ENCODE measurements at places on chromosomes 2 and 18.

- DNase-seq, result no peak
These were observed 137.8 kb upstream of the RND3 start for GRCh38 chr2:150625303-150625702.

- no peak for DNase-seq
These were observed 94.1 kb upstream of the THOC1 start for GRCh38 chr18:361941-362310.

DNA sequence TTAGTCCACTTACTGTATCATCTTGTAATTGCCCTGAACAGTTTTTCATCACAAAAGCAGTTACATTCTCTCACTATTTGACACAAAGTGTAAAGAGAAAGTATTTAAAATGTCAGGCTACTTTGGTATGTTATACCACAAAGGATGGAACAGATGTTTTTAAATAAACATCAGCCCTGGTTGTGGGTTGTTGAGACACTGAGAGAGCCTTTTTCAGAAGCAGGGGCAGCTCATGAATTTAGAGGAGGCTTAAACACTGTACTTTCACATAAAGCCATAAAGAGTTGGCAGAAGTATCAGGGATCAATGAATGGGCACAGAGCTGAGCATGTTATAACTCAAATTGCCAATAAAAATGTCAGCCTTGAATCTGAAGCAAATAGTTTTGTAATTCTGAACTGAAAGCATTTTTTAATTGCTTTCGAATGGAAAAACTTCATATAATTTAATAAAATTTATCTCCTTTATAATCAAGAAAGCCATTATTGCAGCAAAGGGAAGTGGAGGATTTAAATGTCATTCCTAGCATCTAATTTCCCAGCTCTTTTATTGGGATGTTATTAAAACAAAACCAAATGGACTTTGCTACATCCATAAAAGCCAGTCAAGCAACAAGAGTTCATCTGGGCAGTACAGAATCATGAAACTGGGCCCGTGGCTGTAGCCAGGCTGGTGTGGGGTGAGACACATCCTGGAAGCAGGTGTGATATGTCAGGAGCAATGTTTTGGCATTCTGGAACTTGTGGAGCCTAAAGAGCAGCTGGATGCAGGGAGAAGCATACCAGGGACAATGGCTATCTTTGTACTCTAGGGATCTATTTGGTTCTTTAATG lies 95.1 kb upstream of the NT5C1B start:
- DNase-seq, result no peak

GRCh38 chr2:131394147-131394931 lies 30.4 kb upstream of the RAB6D start:
- no peak for DNase-seq

DNA sequence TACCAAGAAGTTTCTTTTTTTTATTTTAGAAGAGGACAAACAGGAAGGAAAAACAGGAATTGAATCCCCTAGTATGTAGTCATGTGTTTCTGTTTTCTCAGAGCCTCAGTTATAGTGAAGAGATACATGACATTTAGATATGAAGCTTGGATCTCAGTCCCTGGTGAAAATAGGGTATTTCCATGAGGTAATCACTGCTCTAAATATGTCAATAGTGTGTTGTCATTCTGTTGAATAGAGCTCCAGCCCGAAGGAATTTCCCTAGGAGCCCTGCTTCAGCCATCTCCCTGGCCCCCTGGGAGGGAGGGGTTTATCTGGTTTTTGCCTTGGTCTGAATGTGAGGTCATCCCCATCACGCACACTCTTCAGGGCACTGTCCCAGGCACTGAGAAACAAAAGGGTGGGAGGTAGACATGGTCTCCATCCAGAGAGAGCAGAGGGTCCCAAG lies 47.1 kb upstream of the REL start:
- DNase-seq, result no peak

DNA sequence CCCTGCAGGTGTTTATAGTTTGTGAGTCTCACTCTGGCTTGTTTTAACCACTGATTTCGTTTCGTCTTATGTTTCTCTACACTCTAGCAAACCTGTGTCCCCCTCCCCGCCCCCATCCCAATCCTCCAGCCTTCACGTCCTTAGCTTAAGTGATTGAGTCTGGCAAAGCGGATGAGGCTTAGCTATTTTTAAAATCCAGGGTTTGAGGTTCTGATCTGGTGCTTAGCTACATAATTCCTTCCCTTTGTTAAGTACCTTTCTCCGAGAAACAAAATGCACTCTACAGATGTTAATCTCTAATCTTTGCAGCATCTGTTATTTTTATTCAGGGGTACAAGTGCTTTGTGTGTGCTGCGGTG lies 7.8 kb downstream of the AGAP1 start:
- no peak for DNase-seq

DNA sequence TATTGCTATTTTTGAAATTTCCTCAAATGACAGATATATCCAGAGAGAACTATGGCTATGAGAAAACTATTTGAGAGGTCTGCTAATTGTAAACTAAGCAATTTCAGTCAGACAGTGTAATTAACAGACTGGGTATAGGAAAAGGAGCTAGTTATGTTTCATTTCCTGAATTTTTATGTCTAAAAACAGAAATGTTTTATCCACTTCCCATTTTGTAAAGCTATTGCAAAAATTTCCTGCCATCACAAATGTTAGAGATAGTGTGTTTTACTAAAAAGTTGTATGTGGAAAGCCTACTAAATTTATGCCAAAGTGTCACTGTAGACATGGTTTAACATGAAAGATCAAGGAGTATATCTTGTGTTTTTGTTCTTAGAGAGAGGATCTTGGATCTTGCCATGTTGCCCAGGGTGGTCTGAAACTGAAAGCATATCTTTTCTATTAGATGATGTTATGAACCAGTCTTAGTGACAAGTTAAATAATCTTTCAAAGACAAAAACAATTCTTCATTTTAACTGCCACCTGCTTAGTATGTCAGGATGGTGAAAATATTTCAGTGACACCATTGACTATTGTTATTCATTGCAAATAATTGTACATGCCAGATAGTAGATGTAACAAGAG lies 40.5 kb upstream of the ITPRID2 start:
- DNase-seq, result peak; percentile 22

DNA sequence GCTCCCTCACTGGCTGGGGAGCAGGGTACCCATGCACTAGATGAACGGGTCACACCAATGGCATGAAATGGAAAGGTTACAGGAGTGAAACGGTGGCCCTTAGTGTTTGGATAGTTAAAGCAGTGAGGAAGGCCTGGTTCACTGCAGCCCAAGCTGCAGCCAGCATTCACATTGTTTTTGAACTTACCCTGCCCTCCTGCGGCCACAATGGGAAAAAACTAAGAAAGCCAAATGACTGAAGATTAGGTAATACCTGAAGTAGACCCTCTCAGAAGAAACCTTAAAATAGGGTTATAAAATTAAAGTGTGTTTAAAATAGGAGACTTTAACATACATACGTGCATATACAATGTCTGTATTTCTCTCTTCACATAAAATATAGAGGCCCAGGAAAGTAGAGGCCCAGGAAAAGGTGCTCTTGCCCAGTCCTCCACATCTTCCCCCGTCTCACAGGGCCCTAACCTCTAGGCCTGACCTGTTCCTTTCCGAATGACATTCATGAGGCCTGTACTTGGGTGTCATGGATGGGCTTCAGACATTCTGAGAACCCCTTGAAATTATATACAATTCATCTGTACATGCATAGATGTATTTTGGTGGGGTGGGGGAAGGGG lies 33.3 kb downstream of the DOK1 start:
- peak; percentile 26 for DNase-seq

GRCh38 chr2:29495068-29495467 lies 379.9 kb downstream of the CLIP4 start:
- no peak for DNase-seq

GRCh38 chr2:215136669-215137328 lies 1.6 kb downstream of the ABCA12 start:
- DNase-seq, result no peak

- no peak for DNase-seq
These were observed 57.1 kb downstream of the PDK1 start for GRCh38 chr2:172613040-172613439.

DNA sequence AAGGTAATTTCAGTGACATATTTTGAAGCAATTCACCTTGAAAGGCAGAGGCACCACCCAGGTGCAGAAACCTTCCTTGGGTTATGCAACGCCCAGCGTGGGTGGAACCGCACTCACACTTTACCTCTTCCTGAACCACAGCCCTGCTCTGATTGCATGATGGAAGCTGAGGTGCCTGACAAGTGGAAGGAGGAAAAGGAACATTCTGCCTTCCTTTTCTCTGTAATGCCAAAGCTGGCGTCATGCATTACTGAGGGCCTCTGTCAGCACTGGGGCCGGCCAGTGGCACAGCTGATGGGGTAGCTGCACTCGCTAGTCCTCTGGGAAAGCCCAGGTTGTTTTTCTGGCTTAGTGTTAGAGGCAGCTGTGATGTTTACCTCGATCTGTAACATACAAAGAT lies 266.5 kb downstream of the NEDD4L start:
- DNase-seq, result no peak

GRCh38 chr2:194104687-194105086 lies 1552.3 kb upstream of the SLC39A10 start:
- DNase-seq, result peak; percentile 92

DNA sequence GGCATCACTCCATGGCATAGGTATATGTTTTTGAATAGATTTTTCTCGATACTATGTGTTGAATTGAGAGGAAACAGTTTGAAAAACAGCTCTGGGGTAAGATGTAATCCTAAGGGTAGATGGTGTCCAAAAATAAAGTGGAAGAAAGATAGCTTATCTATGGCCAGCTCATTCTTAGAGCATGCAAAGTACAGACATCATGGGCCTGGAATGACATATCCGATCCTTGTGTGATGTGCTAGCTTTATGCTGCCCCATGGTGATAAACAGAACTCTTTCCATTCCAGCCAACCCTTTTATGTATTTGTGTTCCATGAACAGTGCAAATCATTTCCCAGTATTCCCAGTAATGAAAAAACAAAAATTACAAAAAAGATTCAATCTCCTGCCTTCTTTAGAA lies 390.2 kb upstream of the NXPH2 start:
- DNase-seq, result no peak

DNA sequence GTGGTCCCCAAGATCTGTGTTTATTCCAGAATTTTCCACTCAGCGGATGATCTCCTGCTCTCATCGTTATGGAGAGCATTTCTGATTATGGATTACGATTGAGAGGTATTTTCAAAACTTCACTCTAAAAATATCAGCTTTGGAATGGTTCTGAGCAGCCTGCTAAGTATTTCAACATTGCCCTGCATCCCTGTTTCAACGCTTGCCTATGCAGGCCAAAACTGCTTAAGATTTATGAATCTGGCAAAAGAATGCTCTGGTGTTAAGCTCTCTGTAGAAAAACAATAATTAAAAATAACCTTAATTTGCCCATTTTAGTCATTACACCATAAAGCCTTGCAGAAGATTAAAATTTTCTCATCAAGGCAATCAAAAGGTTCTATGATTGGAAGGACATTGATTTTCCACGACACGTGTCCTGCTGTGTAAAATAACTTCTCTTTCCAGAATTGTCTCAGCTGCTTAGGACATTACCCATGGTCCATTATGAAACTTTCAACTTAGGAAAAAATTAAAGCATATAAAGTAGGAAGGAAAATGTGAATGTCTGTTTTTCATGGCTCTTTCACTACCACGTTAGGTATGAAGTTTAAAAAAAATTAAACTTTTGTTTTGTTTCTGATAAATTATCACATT lies 229.9 kb downstream of the ACKR3 start:
- no peak for DNase-seq

GRCh38 chr18:36828157-36828629 lies 609 bp downstream of the TPGS2 start:
- no peak for DNase-seq

DNA sequence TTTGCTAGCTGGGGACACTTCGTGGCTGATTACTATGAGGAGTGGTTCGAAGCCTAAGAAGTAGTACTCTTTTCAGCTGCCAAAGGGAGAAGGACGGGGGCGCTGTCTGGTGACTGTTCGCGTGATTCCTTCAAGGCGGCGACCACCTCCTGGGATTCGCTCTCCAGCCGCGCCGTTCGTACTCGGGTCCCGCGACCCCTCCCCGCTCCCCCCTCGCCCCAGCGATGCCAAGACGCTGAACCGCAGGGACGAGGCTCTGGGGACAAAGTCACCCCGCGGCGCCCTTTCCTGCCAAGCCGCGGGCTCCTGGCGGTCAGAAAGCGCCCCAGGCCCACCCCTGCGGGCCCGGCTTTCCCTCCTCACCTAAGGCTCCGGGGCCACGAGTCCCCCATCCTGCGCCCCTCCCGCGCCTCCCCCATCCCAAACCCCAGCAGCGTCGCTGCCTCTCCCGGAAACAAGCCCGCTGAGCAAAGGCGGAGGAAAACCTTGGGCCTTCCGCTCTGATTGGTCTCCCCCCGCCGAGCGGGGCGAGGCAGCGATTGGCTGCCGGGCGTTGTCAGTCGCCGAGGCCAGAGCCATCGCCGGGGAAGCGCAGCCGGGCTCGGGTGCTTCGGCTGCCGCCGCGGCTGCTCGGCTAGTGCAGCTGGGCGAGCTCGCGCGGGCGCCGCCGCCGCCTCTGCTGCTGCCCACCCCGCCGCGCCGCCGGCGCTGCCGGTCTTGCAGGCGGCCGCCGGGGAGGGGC lies 404.3 kb downstream of the XIRP2 start:
- no peak for DNase-seq

DNA sequence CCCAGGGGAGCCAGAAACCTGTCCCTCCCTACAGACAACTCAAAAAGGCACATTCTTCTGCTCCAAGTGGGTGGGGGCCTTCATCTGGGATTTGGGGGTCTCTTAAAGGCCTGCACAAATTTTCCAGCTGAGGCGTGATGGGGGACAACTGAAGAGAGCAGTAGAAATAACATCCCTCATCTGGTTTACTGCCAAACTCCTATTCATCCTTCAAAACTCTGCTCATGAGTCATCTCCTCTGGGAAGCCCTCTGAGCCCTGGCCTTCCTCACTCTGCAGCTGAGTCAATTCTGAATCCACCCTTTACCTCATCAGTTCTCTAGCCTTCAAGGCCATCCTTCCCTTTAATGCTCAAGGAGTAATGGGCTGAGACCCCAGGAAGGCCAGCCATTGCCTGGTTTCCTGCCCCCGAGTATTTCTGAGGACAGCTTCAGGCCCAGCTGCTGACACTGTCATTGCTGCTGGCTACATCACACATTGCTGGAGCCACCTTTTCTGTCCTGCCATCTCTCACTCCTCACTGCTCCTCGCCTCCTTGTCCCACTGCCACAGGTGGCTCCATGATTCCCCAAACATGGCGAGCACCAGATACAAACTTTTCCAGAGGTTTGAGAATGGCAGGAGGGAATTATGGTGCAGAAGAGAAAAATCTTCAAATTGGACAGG lies 32.2 kb upstream of the GLI2 start:
- DNase-seq, result no peak

DNA sequence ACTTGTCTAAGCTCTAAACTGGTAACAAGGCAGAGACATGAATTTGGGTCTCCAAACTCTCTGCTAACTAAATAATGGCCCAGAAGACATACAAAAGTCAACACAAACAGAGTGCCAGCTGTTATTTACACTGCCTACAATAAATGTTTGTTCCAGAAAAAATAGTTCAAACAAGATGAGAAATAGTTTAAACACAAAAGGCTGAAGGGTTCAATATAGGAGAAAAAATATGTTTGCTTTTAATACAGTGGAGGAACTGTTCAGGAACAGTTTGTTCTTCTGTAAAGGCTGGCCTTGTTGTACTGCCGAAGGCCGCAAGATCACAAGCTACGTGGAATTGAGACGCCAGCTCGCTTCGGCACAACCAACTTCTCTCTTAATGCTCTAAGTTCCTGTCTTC lies 74.6 kb downstream of the AFF3 start:
- DNase-seq, result no peak
